Progenitor cell of endocrine pancreas (in vitro differentiated cells): ENCODE measurements at places on chromosomes 11 and 22.

DNA sequence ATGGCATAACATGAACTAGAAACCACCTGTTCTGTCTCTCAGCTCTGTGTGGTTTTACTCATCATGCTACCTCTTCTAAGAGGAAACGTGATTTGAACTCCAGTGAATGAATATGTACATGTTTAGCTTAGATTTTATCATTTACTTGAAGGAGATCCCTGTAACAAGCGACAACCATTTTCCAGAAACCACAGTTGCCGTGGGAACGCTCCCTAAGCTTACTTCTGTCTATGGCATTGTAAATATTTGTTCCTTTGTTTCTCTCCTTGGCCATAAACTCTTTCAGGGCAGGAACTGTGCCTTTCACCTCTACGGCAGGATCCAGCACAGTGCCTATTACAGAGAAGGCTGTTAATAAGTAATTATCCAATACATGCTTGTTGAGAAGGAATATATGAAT, 17.1 kb upstream of the TPH1 start:
- DNase-seq = no peak

- DNase-seq = no peak
Measured at GRCh38 chr22:45452565-45453379, 39.3 kb downstream of the RIBC2 start.

GRCh38 chr22:43798492-43798891, 13.6 kb downstream of the EFCAB6 start:
- DNase-seq = no peak

- no peak for DNase-seq
Measured at GRCh38 chr11:86509588-86509974, 134.9 kb downstream of the CCDC81 start.

DNA sequence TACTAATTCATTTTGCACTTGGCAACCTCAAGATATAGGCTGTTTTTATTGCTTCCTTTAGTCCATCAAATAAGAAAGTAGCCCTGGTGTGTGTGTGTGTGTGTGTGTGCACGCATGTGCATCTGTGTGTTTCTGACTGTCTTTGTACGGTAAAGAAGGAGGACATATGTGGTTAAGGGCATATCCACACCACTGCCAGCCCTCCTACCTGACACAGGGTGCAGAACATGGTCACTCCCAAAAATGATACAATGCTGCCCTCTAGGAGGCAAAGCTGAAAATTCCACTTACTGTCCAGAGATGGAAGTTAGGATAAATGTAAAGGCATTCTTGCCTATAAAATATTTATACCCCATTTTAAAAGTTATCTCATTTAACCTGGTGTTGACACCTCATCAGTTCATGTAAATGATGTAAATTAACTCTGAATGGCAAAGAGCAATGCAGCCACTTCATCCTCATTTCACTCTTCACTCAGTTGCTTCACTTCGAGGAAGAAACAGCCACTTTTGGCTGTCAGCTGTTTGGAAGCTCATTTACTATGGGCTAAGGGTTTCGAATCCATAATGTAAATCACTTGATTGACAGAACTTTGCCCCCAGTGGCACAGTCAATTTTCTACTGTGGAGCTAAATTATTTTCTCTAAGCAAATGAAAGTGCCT, 83.1 kb upstream of the MTNR1B start:
- DNase-seq = peak; percentile 49

- no peak for DNase-seq
Measured at GRCh38 chr22:23053912-23054530, 16.3 kb upstream of the GNAZ start.

GRCh38 chr22:50342651-50343540, at the start of gene PPP6R2:
Gene PPP6R2, plus strand, starts transcription at chr22:50343327. Its CDS starts 50,582 bp downstream, at chr22:50393909.
- peak; percentile 78 for DNase-seq

DNA sequence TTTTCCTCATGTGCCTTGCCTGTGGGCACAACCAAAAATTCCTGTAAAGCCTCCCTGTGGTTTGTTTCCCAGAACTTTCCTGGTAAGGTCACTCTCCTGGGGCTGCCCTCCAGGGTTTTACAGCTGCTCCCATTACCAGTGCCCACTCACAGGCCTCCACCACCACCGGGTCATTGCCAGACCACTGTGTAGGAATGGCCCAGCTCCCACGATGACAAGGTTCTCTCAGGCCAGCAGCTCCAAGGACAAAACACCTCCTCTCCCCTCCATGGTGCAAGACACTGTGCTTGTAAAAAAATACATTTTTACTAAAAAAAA, 96.1 kb upstream of the AKIP1 start:
- DNase-seq = no peak

DNA sequence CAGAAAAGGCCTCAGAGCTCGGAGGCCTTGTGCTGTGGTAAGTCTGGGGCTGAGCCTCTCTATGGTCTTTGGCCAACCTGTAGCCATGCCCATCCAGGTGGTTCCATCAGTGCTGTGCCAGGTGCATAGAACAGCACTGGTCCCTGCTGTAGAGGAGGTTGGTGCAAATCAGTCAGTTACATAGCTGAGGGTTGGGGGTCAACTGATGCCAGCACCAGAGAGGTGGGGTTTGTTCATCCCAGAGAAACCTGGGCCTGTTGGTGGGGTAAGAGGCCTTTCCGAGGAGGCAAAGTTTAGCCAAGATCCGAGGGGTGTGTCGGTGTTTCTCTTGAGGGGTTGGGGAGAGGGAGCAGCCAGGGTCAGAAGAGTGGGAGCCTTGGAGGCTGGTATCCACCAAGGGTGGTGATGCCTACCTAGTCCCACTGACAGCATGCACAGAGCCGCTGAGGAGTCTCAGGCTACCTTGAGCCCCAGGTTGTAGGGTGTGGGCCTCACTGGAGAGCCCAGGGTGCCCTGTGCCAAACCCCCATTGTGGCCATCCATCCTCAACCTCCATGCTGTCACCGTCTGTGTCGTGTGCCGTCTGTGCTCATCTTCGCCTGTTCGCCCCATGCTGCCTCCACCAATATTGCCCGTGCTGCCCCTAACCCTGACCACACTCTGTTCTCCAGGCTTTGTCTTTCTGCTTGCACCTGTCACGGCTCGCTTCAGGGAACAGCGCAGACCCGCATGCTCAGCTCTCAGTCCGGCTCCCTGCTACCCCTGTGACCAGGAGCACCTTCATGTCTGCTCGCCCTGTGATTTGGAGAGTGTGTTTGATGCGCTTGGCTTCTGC, 78.7 kb upstream of the SUSD2 start:
- DNase-seq = no peak

DNA sequence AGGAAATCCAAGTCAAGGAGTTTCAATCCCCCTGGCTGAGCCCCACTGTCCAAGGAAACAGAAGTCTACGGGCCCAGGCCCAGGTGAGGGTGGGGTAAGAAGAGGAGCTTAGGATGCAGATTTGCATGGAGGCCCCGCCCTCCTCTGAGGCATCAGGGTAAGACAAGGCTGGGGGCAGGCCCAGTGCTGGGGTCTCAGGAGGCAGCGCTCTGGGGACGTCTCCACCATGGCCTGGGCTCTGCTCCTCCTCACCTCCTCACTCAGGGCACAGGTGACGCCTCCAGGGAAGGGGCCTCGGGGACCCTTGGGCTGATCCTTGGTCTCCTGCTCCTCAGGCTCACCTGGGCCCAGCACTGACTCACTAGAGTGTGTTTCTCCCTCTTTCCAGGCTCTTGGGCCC, 31.3 kb upstream of the IGLL5 start:
- DNase-seq = no peak

DNA sequence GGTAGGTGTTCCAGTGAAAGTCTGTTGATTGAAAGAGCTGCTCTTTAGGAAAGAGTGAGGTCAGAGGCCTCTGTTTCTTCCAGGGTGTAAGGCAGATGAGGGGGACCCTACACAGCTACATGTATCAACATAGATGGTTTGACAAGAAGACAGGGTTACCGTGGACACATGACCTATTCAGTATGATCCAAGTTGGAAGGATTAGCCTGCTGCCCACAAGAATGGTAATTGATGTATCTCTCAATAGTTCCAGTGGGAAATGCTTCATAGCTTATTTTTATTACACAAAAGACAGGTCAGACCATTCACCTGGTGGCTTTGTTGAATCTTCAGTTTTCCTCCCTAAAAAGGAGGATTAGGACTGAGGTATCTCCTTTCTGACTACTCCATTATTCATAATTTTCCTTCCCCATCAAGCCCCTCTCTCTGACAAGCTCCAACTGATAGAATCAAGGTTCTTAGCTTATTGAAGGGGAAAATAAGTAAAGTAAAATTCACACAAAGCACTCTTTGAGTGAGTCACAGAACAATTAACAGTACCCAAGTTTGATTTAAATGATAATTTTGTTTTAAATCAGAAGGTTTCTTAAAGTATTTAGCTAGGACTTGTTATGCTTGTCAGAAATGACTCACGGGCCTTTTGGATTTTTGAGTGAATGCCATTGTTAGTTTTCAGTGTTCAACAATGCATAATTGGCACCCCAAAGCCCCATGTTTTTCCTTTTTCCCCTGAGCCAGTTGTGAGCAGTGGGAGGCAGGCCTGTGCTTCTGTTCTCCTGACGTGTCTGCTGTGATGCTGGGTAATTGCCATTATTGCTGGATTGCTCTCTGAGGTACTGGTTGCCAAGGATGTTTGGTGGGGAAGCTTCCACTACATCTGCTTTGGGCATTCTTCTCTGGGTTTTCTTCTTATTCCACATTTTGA, 373.2 kb downstream of the DDX10 start:
- DNase-seq = no peak

DNA sequence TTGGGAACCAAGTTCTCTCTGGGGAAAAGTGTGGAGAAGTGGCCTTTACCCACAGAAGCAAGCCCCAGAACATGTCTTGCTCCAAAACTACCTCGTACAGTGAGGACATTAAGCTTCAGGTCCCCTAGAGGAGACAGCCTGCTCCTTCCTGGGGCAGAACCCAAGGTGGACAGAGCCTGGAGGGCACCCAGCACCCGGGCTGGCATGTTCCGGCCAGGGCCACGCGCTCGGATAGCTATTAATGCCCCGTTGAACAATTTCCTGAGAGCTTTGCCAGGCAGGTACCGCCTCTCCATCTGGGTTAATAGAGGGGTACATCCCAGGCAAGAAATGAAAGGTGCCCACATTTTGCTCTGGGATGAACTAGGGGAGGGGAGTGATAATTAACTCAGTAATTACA, 169.0 kb upstream of the GRK3 start:
- DNase-seq = no peak

DNA sequence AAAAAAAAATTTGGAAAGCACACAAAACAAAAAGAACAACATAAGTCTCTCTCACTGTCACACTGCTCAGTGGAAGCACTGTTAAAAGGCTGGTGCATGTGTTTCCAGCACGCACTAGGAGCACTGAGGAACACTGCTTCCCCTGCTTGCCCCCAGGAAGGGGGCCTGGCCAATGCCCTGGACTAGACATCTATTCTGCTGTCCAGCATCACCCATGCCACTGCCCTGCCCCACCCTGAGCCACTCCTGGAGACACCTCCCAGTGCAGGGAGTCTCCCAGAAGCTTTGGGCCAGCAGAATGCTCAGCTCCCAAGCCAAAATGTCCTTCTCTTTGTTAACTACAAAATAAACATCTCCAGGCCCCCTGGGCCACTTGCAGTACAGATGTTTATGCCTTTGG, 49.7 kb upstream of the EMID1 start:
- no peak for DNase-seq

GRCh38 chr11:96267496-96268032, 75.4 kb downstream of the MAML2 start:
- no peak for DNase-seq

DNA sequence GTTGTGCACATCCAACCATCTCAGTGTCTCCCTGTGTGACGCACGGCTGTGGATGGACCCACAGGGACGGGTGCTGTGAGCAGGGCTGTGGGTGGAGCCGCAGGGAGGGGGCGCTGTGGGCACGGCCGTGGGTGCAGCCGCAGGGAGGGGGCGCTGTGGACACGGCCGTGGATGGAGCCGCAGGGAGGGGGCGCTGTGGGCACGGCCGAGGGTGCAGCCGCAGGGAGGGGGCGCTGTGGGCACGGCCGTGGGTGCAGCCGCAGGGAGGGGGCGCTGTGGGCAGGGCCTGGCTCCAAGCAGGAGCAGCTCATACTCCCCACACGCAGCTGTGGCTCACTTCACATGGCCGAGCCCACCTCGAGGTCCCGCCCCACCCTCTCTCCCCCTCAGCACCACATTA, 6.0 kb upstream of the MAPK11 start:
- no peak for DNase-seq

DNA sequence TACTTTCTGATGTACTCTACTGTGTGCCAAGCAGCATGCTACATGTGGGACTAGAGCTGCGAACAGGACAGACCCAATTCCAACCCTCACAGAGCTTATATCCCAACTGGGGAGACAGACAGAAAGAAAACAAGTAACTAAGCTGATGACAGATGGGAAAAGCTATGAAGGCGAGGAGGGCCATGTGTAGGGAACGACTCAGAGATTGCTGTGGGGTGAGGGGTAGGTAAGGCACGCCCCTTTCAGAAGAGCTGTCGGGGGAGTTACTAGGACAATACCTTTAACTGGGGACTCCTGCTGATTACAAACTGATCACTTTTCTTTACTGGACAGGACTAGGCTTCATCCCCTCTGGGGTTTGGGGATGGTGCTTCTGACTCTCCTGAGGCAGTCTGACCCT, 48.9 kb downstream of the ST3GAL4 start:
- no peak for DNase-seq

GRCh38 chr11:116691771-116692177, 81.0 kb downstream of the BUD13 start:
- peak; percentile 55 for DNase-seq

- DNase-seq = no peak
Measured at GRCh38 chr11:67369801-67370284, 3.6 kb downstream of the CLCF1 start.

DNA sequence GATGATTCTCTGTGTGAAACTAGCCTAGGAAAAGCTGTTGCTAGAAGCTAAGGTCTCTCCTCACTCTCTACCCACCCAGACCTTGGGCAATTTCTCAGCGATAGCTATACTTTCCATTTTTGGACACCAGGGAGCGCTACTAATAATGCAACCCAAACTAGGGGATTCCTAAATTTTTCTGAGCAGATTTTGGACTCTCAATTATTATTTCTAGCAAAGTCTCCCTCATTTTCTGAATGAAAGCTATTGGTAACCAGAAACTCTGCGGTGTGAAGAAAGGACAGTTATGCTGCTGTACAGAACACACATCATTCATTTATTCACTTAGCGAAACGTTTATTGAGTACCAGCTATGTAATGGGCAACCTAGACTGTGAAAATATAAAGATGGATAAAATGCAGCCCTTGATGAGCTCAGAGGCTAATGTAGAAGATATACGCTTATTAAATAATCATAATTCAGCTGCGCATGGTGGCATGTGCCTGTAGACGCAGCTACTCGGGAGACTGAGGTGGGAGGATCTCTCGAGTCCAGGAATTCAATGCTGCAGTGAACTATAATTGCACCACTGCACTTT, 6.1 kb upstream of the STIM1 start:
- DNase-seq = no peak

DNA sequence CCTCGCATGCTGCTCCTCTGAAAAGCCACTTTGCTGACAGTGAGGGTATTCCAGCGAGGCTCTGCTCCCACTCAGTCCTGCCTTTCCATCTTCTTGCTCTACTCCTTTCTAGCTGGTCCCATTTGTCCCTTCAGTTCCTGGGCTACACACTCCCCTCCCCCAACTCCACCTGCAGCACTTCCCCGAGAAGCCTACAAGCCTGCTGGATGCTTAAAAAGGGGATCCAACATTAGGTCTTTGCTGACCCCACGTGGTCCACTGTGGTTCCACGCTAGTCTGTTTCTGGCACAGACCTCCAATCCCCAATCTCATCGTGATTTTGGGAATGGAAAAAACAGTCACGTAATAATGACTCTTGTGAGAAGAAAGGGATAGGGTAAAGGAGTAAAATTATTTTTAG, 121.6 kb upstream of the SNX19 start:
- no peak for DNase-seq
